GF-D8 (cell line): ENCODE measurements at places on chromosomes 1 and 21.

DNA sequence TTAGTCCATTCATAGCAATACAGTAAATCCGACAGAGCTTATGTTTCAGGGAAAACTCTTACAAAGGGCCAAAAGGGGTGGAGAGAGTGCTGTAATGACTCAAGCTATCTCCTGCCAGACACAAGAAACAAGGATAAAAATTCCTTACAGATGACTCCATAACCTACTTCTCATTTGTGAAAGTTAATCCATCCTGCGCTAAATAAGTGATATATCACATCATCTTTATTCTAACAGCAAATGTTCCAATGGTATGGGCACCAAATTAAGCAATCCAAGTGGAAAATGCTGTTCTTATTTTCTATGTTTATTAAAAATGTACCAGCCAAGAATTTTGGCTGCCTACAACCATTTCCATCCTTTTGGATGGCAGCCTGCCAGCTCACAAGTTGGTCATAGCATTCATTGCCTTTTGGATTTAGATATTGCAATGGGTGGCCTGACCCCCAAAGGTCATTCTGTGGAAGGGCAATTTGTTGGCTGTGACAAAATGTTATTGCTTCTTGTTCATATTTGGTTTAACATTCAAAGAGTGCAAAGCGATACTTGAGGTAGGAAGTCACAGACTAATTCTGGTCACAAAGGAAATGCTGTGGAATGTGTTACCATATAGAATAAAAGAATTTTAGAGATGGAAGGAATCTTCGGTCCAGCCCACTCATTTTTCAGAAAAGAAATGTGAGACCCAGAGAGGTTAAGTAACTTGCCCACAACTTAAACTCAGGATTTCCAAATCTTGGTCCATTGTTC, 2.8 kb upstream of the ENAH start:
- DNase-seq = no peak

DNA sequence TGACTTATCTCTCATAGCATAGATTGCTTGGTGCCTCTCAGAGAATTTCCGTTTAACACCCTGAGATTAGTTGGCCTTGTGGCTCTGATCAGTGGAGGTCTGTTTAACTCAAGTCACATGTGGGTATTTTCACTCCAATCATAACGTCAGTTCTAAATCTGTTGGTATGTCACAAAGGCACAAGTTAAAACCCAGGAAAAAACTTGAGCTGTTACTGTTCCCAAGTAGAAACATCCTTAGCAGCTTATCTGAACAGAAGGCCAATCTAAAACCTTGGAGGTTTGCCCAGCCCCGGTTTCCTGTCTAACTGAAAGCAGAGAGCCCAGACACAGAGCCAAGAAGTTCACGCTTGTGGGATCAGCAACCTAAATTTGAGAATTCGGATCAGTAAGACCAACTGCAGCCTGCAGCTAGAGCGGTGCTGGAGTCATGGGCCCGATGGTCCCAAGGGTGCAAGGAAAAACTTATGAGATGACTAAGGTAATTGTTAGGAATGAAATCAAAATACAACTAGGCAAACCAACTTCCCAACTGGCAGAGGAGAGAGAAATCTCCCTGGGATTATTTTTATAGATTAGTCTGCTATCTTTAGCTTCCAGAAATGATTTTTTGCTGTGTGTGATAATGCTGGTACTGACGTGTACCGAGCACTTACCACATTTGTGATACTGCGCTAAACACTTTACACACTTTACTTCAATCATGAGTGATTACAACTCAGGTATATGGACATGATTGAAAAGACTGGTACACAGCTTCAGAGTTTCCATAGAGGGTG, 90.2 kb upstream of the C1orf21 start:
- no peak for DNase-seq

DNA sequence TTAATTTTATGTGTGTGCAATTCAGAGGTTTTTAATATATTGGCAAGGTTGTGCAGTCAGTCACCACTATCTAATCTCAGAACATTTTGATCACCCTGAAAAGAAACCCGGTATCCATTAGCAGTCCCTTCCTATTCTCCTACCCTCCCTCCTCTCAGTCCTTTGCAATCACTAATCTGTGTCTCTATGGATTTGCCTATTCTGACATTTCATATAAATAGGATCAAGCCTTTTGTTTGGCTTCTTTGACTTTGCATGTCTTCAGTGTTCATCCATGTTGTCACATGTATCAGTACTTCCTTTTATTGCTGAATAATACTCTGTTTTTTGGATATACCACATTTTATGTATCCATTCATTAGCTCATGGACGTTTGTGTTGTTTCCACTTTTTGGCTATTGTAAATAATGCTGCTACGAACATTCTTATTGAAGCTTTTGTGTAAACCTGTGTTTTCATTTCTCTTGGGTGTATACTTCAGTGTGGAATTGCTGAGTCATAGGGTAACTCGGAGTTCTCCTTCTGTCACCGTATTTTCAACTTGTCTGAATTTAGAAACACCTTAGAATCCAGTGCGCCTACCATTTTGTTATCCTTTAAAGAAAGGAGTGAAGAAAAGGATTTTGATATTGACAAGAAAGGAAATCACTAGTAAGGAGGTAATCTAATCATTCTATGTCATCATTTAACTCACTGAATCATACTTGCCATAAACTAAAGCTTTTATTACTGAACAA, 3.4 kb downstream of the CEP85 start:
- peak; percentile 19 for DNase-seq

DNA sequence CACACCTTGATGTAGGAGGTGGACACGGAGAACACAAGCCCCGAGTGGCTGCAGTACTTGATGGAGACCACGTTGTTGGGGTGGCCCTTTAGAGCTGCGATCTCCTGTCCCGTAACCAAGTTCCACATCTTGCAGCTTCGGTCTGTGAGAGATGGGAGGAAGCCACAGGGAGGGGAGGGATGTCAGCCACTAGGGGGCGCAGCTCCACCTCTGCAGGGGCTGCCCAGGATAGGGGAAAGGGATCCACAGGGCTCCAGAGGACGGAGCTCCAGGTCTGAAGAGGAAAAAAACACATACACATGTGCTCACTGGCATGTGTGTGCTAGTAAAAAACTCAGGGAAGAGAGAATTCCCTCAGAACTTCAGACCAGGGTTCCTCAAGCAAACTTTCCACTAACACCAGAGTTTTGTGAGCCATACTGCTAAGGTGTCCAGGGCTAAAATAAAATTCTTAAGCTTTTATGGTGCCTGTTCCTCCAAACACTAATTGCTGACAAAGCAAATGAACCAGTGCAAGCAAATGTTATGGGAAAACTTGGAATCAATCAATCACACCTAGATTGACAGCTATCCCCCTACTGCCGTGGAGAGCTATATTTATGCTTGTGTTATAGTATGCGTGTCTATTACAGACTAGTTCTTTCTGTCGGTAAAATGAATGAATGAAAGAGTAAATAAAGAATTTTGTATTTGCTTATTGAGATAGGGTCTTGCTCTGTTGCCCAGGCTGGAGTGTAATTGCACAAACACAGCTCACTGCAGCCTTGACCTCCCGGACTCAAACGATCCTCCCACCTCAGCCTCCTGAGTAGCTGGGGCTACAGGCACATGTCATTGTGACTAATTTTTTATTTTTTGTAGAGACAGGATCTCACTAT, 43.7 kb downstream of the KIF21B start:
- peak; percentile 3 for DNase-seq

- DNase-seq = no peak
These were observed 2.8 kb upstream of the PYGO2 start for GRCh38 chr1:154964359-154964758.

DNA sequence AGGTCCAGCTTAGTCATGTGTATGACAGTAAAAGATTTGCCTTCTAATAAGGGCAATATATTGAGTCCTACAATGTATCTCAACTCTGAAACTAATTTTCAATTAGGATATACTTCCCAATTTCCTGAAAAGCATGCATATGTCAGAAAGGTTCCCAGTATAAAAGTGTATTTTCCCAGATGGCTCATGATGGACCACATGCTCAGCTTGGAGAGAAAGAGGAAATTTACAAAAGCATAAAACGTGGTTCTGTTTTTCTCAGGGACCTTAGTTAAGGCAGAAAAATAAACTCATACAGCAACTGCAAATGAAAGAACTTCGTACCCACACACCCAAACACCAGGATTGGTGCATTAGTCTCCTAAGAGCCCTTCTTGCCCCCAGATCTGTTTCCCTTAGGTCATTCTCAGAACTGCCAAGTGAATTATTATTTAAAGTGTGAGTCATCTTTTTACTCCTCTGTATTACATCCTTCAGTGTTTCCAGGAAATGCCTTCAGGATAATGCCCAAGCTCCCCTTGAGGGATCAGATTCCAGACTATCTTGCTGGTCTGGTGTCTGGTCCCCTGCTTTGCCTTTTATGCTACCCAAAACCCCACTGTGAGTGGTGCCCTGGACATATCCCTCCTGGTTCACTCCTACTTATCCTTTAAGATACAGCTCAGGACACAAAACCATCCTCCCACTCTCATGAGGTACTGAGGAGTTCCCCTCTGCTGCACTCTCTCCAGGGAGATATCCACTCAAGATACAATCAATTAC, 57.4 kb downstream of the SSX2IP start:
- no peak for DNase-seq

DNA sequence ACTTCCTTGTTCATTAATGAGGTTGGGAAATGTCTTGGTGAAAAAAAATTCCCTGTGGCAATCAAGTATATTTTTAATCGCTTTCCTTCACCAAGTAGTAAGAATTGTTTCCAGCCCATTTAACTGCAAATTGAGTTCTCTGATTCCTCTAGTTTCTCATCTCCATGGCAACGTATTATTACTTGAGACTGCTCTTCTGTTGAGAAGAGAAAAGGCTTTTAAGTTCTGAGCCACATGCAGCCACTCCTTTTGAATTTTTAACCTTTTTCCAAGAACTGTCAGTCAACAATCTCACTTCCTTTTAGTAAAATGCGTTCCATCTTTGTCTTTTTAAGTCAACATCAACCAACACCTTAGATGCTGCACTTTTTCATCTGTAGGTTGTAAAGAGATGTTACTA, 75.7 kb upstream of the KIAA1614 start:
- DNase-seq = no peak

DNA sequence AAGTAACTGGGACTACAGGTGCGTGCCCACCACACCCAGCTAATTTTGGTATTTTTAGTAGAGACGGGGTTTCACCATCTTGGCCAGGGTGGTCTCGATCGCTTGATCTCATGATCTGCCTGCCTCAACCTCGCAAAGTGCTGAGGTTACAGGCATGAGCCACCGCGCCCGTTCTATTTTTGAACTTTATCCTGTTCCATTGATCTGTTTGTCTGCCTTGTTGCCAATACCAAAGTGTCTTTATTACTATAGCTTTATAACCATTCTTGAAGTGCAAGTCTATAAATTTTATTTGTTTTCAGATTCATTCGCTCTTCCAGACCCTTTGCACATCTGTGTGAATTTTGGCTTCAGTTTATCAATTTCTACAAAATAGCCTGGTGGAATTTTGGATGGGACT, 28.0 kb downstream of the SYT14 start:
- DNase-seq = no peak

DNA sequence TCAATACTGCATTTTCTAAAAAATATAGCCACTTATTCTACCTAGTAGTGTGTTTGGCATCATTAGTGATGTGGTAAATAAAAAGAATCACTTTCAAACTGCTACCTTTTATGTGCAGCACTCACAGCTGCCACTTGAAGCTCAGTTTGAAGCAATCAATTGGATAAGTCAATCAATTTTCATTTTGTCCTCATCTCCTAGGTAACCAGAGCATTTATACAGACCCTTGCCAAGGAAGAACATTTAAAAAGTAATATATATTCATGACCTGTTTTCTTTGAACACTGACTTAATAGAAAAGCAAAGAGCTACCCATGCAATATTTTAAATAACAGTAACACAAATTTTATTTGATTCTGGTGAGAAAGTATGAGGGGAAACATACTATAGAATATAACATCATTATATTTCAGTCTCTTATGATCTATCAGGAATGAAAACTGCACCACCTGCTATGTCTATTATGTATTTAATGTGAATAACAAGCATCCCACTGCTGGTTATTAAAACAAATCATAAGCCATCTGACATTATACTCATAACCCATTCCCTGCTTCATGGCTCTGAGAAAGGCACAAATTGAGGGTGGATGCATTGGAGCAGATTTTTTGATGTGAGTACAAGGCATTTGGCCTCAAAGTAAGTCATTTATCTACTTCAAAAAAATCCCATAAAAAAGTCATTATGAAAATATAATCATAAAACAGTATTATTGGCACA, 168.4 kb upstream of the C21orf91 start:
- no peak for DNase-seq

GRCh38 chr1:181479137-181479745, 4.1 kb upstream of the CACNA1E start:
- DNase-seq = no peak

- no peak for DNase-seq
These were observed at the start of gene HPCA for GRCh38 chr1:32886004-32886827. TSS of gene HPCA (plus strand) at chr1:32886491. CDS start at chr1:32888899, 2,408 bp downstream.

- DNase-seq = no peak
These were observed 3.0 kb downstream of the CNR2 start for GRCh38 chr1:23910144-23910543.

DNA sequence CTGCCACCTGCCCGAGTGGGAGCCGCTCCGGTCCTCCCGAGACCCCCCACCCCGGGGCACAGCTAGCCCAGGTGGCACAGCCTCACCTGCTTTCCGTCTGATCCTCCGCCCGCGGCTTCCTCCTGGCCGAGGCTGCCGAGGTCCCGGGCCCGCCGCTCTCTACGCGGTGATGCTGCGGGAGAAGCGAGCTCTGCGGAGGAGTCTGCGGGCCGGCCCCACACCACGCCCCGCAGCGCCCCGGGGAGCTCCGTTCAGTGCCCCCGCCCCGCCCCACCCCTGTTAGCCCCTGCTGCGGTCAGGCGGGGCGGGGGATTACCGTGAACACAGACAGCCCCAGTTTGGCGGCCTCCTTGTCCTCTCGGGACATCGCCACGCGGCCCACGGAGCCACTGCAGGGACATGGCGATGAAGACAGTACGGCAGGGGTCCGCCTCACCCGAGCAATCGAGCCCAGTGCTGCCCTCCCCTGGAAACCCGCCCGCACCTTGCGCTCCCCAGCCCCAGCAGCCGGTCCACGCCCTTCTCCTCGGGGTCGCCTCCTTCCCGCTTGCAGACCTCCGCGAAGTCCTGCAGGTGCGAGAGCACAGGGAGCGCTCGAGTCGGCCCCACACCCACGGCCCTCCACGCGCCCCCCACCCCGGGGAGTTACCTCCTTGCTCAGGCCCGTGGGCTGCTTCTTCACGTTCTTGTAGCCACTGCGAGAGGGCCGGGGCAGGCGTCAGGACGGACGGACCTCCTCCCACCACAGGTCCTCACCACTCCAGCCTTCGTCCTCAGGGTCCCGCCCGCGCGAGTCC, 933 bp downstream of the C1orf35 start:
- DNase-seq = no peak

DNA sequence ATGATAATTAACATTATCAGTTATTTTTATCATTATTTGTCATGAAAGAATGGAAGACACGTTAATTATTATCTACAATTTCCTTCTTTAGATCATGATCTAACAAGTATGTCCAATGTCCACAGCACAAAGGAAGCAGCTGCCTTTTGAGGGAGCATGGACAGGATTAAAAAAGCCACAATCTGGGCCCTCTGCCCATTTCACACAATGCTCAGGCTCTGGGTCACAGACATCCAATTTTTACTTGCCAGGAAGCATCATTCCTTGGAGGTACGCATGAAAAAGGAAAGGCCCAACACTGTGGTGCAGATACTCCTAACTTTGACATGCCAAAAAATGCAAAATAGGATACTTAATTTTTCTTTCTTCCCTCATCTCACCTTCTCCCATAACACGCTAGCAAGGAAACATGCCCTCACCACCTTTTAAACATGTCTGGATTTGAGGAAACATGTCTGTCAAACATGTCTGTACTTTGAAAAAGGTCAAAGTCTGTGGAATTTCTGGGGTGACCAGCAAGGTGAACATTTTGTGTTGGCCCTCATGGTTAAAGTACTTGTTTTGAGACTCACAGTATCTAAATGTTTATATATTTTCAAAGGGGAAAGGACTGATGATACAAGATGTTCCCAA, 40.0 kb downstream of the GADD45A start:
- no peak for DNase-seq
